Activated T-cell treated with anti-CD3 and anti-CD28 coated beads for 4 hours (primary cell): ENCODE measurements at places on chromosomes 2 and 18.

DNA sequence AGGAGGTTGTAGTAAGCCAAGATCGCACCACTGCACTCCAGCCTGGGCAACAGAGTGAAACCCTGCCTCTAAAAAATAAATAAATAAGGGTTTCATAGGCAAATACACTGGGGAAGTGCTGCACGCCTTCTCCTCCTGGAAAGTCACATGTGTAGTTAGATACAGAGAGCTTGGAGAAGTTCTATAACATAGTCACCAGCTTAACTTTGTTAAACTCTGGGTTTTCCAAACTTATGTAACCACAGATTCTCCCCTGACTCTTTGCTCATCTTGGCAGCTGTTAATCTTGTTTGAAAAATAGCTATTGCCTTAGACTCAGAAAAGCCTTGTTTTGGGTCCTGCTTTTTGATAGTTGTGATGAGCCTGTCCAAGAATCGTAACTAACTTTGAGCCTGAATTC lies 25.2 kb downstream of the KIAA2012 start:
- DNase-seq = no peak

DNA sequence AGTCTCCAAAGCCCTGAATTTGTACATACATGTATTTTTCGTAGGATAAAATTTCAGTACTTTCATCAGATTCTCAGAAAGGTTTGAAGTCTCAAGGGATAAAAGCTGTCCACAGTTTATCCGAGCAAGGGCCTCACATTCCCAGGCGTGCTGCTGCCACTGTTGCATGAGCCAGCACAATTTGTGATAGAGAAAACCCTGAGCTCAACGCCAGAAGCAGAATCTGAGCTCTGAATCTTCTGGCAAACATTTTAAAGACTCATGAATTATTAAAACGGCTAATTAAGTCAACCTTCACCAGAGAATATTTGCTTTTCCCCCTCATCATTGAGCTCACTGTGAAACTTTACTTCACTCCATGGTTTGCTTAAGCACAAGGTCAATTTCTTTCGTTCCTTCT lies 38.5 kb upstream of the STPG4 start:
- DNase-seq = no peak

GRCh38 chr2:6474161-6475140 lies 391.3 kb downstream of the CMPK2 start:
- DNase-seq = no peak

- no peak for DNase-seq
Measured at GRCh38 chr18:39840856-39841481, 2114.1 kb upstream of the PIK3C3 start.

DNA sequence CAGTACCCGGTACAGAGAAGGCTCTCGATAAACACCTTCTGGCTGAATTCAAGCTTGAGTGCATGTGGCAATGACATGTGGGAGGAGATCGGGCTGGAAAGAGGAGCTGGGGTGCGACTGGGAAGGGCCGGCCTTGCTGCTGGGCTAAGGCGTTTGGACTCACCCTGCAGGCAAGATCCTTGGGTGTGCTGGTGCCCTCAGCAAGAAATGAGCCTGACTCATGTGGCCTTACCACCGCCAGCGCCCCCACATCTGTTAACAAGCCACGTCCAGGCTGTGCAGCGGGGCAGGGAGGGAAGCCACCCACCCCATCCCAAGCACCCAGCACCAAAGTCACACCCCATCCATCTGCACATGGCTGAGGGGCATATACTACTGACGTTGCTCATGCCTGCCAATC lies 1.3 kb downstream of the HS1BP3 start:
- no peak for DNase-seq

GRCh38 chr18:48159816-48160215 lies 229.4 kb upstream of the SMAD2 start:
- DNase-seq = no peak

DNA sequence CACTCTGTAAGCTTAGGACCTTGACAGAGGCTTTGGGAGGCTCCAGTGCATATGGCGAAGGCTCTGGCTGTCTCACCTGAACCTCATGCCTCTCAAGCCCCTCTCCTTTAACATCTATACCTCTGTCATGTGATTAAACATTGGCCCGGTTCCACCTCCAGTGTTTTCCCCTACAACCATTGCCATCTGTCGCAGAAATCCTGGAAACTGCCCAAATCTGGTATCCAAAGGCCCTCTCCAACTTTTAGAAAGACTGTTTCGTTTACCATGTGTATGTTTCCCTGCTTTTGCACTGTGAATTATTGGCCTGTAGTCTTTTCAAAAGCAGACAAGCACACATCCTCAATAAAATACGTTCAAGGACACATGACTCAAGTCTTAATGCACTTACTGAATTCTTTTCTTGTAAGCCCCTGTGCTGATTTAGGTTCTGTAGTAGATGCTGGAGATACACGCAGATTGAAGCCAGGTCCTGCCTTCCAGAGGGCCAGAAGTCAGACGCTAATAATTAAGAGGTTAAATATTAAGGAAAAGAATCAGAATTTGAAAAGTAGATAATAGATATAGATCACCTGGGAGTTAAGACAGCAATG lies 386.4 kb upstream of the SLC14A2 start:
- DNase-seq = no peak

GRCh38 chr2:17106418-17106817 lies 411.8 kb downstream of the RAD51AP2 start:
- DNase-seq = no peak

GRCh38 chr2:13522917-13523821 lies 806.4 kb downstream of the TRIB2 start:
- no peak for DNase-seq

GRCh38 chr2:141887363-141887762 lies 243.5 kb downstream of the LRP1B start:
- no peak for DNase-seq

GRCh38 chr2:191638079-191638801 lies 39.7 kb upstream of the NABP1 start:
- no peak for DNase-seq

- no peak for DNase-seq
Measured at GRCh38 chr2:240930631-240931318, 24.6 kb downstream of the CROCC2 start.

DNA sequence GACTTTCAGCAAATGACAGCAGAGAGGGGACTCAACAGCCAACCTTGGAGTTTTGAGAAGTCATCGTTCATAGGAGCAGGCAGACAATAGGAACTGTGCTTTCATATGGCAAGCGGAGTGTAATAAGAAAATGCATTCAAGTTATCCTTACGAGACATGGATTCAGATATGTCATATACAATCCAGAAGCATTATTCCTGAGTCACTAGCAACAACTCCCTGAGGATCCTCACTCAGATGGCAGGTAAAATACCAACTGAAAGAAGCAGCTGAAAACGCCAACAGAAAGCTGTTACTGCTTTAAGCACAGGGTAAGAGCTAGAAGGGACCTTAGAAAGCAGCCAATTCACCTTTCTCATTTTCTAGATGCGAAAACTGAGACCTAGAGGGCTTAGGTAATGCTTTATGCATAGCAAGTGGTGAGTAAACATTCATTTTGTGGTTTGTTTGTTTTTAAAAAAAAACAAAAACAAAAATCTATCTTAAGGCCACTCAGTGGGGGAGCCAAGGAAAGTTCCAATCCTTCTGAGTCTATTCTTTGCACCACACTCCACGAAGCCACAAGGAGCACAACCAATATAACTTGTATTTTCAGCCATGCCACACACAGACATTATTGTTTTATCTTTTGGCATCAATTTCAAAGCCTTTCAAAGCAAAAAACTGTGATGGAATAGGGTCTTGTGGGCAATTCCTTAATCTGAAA lies 89.1 kb upstream of the RIOK3 start:
- no peak for DNase-seq

- DNase-seq = no peak
Measured at GRCh38 chr18:10226971-10227370, 227.5 kb upstream of the APCDD1 start.

DNA sequence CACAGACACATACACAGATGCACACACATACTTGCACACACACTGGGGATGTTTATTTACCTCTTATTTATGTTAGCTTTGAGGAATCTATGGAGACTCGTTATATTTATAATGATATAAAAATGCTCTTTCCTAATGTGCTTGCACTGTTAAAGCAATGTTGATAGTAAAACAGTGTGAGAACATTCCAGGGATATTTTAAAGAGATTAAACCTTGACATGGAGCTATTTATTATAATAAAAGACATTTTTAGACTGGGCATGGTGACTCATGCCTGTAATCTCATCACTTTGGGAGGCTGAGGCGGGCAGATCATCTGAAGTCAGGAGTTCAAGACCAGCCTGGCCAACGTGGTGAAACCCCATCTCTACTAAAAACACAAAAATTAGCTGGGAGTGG lies 557.3 kb upstream of the ZNF804A start:
- DNase-seq = no peak

DNA sequence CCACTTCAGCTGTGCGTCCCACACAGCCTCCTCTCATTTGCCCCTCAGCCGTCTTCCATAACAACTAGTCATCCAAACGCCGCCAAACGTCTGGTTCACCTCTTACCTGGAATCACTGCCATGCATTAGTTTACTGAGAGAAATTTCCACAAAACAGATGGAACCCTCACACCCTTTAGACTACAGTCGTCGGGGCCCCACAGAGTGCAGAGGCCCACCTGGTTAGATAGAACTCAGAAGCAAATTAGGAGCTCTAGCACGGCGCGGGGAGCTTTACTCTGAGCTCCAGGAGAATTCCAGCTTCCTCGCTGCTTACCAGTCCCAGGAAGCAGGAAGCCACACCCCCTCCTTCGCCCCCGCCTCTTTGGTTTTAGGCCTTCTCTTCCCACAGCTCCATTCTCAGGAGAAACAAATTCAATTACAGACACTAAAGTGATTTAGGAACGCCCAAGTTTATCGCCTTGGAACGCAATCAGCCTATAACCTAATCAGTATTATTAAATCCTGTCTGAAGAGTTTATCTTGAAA lies 9.4 kb downstream of the RNU2-63P start:
- no peak for DNase-seq

- no peak for DNase-seq
Measured at GRCh38 chr2:217905395-217905794, 97.4 kb downstream of the TNS1 start.

DNA sequence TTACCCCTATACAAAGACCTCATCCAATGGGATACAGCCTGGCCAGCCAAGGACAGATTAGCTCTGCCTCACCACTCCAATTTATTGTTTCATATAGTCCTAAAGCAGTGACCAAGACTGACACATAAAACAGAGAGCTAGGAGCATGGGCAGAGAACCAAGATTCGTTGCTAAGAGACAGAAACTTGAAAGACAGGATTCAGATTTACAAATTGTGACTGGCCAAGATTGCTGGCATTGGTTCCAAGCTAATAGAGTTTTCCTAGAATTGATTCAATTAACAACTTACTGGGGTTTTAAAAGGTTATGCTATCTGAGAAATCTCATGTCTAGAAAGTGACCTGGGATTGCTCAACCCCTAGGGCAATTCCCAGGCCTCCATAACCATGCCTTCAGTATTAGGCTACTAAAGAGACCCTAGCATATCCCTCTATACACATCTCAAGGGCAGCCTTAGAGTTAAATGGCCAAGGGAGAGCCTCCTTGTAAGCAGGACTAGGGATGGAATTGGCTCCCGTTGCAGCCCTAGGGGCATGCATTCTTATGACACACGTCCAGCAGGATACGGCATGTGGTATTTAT lies 75.6 kb downstream of the ICOS start:
- no peak for DNase-seq

DNA sequence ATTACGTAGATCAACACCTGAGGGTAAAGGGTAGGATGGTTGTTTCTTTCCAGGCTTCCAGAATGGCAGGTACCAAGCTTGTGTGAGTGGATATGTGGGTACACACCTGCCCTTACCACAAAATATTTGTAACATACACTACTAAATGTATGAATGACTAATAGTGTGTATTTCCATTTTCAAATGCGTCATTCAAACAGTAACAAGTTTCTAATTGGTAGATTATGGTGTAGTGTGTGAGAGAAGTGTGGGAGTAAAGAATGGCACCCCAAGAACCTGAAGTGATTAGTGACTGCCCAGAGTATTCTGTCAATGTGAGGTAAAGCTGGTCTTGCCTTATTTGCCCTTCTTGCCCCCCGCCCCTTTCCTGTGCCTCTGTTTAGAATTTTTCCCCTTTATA lies 21.1 kb downstream of the AGPS start:
- DNase-seq = no peak

- DNase-seq = no peak
Measured at GRCh38 chr2:7048762-7049294, 131.6 kb downstream of the RNF144A start.

- DNase-seq = no peak
Measured at GRCh38 chr2:88613921-88614320, 13.3 kb downstream of the EIF2AK3 start.

GRCh38 chr2:163565192-163565591 lies 170.6 kb downstream of the FIGN start:
- no peak for DNase-seq

DNA sequence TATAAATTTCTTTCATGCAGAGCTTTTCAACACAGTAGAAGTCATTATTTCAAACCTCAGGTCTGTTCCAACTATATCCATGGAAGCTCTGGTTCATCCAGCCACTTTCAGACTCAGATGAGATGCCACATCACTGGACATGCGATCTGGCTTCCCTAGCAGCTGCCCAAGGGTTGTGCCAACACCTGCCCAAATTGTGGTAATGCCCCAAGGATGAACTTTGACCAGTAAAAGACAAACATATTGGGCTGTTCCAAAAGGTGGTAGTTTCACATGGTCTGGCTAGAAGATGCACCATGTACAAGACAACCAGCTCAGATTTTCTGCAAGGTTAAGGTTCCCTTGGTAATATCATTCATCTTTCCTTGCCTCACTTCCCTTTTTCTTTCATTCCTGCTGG lies 101.9 kb downstream of the THADA start:
- DNase-seq = no peak

- no peak for DNase-seq
Measured at GRCh38 chr2:74862020-74862964, 28.4 kb downstream of the HK2 start.

- peak; percentile 11 for DNase-seq
Measured at GRCh38 chr2:119929537-119929936, 83.3 kb upstream of the EPB41L5 start.

DNA sequence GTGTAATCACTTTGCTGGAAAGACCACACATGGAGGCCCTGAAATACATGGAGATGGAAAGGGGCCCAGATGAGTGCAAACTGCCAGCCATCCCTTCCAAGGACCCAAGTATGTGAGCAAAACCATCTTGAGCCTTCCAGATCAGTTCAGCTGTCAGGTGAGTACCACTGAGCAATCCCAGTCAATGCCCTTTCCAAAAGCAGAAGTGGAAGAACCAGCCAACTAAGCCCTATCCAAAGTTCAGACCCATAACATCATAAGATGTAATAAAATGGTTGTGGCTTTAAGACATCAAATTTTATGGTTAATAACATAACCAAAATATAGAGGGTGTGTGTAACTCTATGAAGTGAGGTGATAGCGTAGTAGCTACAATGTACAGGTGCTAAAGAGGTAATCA lies 88.5 kb downstream of the NXPH2 start:
- no peak for DNase-seq

DNA sequence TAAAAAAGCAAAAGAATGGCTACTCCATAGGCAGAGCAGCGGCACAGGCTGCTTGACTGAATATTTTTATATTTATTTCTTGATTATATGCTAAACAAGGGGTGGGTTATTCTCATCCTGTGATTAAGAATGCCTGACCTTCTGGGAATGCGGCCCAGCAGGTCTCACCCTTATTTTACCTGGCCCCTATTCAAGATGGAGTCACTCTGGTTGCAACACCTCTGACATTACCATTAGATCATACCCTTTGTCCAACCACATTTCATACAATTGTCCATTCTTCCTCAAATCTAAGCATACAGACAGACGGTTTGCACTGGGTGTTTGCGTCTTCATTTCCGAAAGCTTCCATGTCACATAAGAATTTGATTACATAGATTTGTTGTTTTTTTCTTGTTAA lies 168.2 kb downstream of the GALNT1 start:
- DNase-seq = no peak
